ENCODE measurements at places on chromosomes 6 and 20. TPM values are rescaled to one million over a fixed set of nuclear protein-coding genes. Genes with fewer than 3 reads are reported as not detected.

Gene PAX1
- not detected for total RNA-seq

Gene EDN3
- 3.0 TPM for total RNA-seq

Gene DDX43
- total RNA-seq = not detected

Gene ABHD16B
- not detected for total RNA-seq

Gene UBE3D
- 3.2 TPM for total RNA-seq

Gene ENPP3
- total RNA-seq = not detected

Gene ZBTB12
- 3.4 TPM for total RNA-seq
